ENCODE measurements at places on chromosomes 11 and 22. TPM values are rescaled to one million over a fixed set of nuclear protein-coding genes. Genes with fewer than 3 reads are reported as not detected.

MUC15 gene
- 21.5 TPM for total RNA-seq

MYBPC3 gene
- total RNA-seq, result not detected

CEND1 gene
- total RNA-seq, result 0.12 TPM

PTPN5 gene
- total RNA-seq, result not detected

BATF2 gene
- total RNA-seq, result 0.84 TPM

HMOX1 gene
- 25.4 TPM for total RNA-seq

KCNQ1OT1 gene
- 0.36 TPM for total RNA-seq

DBX1 gene
- total RNA-seq, result not detected

GRCh38 chr11:103420593-103420992 is 311.4 kb downstream of the DYNC2H1 start:
- DNase-seq, result no peak

GRCh38 chr11:134069426-134070341 is 812 bp downstream of the JAM3 start:
- peak; percentile 31 for DNase-seq

DNA sequence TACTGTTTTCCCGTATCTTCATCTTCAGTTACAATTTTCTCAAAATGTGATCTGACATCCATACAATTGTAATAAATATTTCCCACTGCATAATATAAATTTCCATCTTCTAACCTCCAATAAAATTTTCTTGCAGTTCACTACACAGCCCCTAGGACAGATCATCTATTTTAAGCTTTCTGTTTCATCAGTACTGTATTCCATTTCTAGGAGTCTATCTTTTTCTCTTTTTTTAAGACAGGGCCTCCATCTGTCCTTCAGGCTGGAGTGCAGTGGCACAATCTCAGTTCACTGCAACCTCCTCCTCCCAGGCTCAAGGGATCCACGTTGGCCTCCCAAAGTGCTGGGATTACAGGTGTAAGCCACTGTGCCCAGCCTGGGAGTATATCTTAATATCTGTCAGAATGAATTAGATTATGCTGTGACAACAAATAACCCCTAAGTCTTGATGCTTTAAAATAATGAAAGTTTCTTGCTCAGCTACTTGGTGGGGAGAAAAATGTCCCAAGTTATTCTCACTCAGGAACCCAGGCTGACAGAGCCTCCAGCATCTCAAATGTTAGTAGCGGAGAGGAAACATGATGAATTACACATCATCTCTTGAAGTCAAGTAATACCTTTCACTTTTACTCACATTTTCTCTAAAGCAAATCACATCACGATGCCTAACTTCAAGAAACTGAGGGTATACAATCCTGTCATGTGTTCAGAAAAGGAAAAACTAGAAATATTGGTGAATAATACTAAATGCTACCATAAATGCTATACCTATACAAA is 92.2 kb downstream of the BUD13 start:
- no peak for DNase-seq

GRCh38 chr22:47016631-47017030 is 254.2 kb downstream of the TBC1D22A start:
- no peak for DNase-seq

- no peak for DNase-seq
Observed at GRCh38 chr11:70537576-70538571, 139.5 kb downstream of the CTTN start.

DNA sequence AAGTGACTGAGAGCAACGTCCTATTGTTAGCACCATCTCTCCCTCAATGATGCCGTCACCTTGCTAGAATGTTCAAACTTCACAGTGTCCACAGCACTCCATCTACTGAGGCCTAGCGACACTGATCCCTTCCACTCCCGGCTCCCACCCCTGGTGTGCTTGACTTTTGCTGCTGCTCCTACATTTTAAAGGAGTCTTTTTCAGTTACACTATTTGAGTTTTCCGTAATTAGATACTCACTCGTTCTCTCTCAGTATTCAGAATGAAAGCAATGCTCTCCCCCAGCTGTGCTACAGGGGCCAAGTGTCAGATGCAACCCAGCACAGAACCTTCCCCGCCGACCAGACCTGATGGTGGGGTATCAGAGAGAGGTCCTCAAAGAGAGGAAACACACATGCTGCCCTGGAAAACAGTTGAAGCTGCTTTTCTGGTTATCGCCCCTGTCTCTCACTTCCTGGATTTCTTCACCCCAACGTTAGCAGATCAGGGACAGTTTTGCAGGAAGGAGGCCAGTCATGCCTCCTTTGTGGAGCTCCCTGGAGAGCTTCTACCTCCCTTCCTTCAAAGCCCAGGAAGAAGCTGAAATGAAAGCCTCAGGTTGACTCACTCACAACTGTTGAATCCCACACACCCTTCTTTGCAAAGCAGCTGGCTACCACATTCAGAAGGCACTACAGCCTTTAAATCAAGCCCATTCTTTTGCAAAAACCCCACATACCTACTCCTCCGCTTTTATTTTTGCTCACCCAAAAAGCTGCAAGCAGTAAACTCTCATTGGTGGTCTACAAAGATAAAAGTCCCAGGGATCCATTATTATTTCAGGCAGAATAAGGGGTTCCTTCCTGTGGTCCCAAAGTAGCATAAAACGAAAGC is 23.5 kb downstream of the LARGE1 start:
- DNase-seq, result no peak

DNA sequence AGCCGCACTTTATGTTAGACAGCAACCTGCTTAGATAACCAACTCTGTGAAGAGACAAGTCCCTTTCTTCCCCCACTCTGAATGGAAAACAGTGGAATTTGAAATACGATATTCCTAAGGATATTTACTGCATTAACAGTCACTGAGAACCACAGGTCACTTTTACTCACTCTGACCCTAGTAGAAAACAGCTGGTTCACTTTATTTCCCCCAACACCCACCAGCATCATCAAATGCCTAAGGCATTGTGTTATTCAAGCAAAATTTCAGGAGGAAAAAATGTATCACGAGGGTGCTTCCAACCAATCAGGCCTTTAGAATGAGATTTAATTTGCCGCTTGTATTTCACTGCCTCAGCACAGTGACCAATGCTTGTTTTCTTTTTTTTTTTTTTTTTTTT is 1134.1 kb upstream of the CCDC90B start:
- no peak for DNase-seq

- no peak for DNase-seq
Observed at GRCh38 chr11:95297680-95298452, 66.9 kb upstream of the SESN3 start.

DNA sequence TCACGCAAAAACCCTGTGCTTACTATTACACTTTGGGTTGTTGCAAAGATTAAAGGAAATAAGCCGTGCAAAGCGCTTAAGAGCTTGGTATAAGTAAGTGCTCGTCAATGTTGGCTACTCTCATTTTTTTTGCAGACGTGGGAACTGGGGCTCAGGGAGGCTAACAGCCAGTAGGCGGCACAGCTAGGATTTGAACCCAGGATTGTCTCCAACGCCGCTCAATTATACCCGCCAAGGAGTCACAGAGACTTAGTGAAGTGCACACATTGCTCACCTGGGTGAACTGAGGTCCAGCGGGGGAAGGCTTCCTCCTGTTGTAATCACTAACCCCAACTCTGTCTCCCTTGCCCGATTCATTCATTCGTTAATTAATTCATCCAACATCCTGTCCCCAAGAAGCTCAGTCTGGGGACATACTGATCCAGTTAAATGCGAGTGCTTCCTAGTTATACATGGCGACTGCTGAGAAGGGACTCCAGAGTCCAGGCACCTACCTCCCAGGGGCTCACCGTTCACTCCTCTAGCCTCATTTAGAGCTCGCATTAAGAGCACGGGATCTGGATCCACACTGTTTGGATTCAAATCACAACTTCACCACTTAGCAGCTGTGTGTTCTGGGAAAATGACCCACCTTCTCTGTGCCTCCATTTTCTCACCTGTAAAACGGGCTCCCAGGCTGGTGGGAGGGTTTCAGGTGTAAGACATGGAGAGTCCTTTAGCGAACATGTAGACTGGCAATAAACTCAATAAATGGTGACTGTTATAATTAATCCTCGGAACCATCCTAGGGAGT is 838 bp upstream of the MTFP1 start:
- peak; percentile 42 for DNase-seq

- DNase-seq, result peak; percentile 48
Observed at GRCh38 chr11:1120532-1121330, 37.0 kb upstream of the MUC5AC start.

GRCh38 chr11:48055292-48056132 is 75.2 kb downstream of the PTPRJ start:
- peak; percentile 88 for DNase-seq

GRCh38 chr11:7004482-7004881 is 15.7 kb downstream of the ZNF214 start:
- peak; percentile 48 for DNase-seq

- no peak for DNase-seq
Observed at GRCh38 chr11:30239025-30239424, 8.2 kb downstream of the FSHB start.

- no peak for DNase-seq
Observed at GRCh38 chr22:17368554-17369438, 464 bp upstream of the CECR2 start.

DNA sequence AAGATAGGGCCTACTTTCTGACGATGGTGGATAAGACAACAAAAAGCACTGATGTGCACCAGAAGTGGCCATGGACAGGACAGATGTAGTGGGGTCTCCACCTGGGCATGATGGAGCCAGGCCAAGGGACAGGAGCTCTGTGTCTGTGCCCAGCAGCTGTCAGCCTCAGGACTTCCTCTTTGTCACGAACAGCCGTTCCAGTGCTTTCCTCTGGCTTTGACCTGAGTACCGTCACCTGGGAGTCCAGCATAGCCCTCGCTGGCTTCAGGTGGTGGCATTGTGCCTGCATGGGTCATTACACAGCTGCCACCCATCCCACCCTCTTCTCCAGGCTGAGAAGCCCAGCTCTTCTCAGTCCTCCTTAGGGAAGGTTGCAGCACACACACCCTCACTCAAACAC is 137.8 kb downstream of the GRIK4 start:
- no peak for DNase-seq

DNA sequence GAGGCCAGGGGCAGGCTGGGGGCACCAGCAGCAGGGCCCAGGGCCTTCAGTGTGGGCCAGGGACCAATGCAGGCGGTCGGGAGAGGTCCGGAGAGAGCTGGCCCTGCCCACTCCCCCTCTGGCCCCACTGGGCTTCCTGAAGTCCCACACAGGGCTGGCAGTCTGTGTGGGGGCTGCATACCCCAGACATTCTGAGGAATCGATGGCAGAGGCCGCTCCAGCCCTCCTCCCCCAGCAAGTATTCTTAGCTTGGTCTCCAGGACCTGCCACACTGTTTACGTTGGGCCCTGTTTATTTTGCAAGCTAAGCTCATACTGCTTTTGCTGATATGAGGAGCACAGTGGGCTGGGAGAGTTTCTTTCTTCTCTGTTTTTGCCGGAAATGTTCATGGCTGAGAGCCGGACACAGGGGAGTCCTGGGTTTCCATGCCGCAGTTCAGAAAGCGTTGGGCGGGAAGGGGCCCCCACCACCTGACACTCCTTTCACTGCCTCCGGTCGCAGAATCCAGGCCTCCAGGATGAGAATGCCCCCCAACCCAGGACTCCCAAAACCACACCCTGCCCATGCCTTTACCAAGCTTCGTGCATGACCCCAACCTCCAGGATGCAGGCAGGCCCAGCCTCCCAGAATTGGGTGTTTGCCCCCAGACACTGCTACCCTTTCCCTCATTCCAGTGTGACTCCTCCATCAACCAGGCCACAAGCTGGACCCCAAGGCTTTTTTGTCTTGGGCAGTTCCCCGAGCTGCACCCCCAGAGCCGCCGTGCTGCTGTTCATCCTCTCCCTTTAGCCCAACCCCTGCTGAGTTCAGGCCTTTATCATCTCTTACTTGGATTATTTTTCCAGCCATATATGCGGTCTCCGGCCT is 81.8 kb upstream of the KCNQ1OT1 start:
- no peak for DNase-seq

- peak; percentile 96 for DNase-seq
Observed at GRCh38 chr11:65422633-65423515, at the start of gene NEAT1. Gene NEAT1 (plus strand): TSS chr11:65422798.

DNA sequence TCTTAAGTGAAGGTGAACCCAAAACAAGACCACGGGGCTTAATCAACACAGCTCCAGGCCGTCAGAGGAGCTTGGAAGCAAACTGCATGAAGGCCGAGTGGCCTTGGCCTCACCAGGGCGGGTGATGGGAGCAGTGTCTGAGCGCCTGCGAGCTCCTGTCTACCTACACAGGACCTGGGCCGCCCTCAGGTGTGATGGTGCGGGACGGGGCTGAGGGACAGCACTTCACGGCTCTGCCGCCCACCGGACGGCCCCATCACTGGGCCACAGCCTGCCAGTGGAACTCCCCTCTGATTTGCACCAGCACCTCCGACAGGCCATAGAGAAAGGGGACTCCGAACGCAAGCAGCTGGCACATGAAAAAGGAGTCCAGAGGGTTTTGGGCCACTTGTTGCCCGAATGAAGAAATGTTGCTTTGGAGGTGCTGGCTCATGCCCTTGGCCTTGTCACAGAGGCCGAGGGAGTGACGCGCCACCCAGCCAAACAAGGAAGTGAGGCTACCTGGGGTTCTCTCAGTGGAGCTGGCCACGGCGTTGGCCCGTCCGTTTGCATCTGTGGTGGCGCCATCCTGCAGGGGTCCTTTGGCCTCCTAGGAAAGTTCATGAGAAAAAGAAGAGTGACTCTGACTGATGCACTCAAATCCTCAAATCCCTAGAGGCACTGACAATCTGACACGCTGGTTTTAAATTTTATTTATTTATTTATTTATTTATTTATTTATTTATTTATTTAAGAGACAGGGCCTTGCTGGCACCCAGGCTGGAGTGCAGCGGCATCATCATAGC is 90.3 kb upstream of the BID start:
- DNase-seq, result no peak

DNA sequence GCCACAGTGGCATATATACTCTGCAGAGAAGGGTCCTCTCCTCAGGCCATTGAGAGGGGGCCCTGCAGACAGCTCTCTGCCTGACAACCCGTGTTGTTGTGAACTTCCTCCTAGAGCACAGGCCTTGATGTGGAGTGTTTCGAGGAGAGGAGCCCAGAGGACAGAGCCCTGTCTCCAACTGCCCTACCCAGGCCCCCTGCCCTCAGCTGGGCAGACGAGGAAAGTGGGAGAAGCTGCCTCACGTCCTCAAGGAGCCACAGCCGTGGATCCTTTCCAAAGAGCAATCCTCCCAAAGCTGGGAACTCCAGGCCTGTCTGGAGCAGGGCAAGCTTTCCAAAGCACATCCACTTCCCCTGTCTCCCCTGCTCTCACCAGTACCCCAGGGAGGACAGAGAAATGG is 10.7 kb downstream of the LMO1 start:
- no peak for DNase-seq

Data from RPMI7951 (cell line).